ENCODE measurements at places on chromosomes 4 and X.
A peak's percentile ranks its signal among the peaks of the same experiment; 100 is the strongest.

GRCh38 chr4:123300222-123301039 lies 96.2 kb upstream of the SPRY1 start:
- no peak for DNase-seq

- DNase-seq, result no peak
Observed at GRCh38 chr4:15451181-15451865, 18.4 kb upstream of the CC2D2A start.

- no peak for DNase-seq
Observed at GRCh38 chrX:118632862-118633261, 94.5 kb upstream of the IL13RA1 start.

DNA sequence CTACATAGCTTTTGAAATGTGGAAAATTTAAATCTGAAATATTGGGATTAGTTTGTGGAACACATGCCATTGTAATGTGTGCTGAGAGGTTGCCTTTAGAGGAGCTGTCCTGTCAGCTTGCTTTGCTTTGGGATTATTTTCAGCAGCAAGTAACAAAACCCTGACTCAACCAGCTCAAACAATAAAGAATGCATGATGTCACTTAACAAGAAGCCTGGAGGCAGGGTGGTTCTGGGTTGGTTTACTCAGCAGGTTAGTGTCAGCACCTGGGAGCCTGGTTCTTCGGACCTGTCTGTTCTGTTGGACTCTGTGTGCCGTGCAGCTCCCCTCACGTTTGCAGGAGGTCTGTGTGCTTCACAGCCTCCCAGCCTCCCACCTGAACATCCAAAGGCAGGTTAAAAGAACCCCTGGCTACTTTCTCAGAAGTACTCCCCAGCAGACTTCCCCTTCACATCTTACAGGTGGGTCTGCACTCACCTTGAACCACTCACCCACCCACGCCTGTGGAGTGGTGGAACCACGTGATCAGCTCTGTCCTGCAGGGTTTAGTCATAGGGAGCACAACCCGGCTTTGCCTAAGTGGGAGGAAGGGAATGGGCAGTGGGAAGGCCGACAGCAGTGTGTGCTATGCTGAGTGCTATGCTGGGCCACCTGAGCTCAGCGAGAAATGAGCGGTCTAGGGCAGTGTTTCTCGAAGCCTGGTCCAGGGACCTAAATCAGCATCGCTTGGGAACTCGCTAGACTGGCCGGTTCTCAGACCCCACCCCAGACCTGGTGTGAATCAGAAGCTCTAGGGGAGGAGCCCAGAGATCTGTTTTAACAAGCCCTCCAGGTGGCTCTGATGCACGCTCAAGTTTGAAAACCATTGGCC lies 20.4 kb downstream of the TMEM131L start:
- no peak for DNase-seq

DNA sequence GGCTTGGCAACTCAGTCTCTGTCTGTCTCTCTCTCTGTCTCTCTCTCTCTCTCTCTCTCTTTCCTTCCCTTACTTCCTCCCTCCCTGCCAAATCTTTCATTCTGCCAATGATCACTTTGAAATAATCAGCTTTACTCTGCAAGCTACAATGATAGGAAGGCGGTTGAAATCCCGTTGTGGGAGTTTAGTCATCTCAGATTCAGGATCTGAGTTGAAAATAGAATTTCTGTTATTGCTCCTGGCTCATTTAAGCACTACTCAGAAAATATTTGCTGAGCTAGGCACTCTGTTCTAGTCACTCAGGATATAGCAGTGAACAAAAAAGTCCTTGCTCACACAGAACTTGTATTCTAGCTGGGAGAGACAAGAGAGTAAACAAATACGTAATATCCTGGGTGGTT lies 56.3 kb upstream of the DCTD start:
- DNase-seq, result no peak

- no peak for DNase-seq
Observed at GRCh38 chr4:172813359-172813923, 355.2 kb upstream of the GALNT7 start.

- no peak for DNase-seq
Observed at GRCh38 chrX:115067812-115068211, 50.4 kb upstream of the IL13RA2 start.

- no peak for DNase-seq
Observed at GRCh38 chr4:121375262-121375661, 5.6 kb downstream of the QRFPR start.

- DNase-seq, result no peak
Observed at GRCh38 chrX:101383679-101384205, 2.2 kb downstream of the BTK start.

GRCh38 chr4:7703688-7704087 lies 236.0 kb downstream of the AFAP1 start:
- no peak for DNase-seq

DNA sequence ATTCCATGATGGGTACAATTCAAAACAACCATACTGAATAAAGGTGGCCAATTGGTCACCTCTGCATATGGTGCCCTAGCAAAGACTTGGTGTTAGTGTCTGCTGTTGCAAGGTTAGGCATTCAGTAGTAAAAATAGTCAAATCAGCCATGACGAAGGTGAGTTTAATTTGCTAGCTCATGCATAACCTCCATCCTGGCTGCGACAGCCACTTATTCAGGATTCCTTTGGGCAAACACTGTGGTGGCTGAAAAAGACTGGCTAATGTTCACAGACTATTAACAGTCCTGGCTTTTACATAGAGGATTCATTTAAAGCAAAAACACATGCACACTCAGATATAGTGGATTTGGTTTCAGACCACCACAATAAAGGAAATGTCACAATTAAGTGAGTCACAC lies 34.8 kb upstream of the MAP9 start:
- no peak for DNase-seq

GRCh38 chrX:134626434-134626833 lies 31.8 kb downstream of the PLAC1 start:
- DNase-seq, result no peak

DNA sequence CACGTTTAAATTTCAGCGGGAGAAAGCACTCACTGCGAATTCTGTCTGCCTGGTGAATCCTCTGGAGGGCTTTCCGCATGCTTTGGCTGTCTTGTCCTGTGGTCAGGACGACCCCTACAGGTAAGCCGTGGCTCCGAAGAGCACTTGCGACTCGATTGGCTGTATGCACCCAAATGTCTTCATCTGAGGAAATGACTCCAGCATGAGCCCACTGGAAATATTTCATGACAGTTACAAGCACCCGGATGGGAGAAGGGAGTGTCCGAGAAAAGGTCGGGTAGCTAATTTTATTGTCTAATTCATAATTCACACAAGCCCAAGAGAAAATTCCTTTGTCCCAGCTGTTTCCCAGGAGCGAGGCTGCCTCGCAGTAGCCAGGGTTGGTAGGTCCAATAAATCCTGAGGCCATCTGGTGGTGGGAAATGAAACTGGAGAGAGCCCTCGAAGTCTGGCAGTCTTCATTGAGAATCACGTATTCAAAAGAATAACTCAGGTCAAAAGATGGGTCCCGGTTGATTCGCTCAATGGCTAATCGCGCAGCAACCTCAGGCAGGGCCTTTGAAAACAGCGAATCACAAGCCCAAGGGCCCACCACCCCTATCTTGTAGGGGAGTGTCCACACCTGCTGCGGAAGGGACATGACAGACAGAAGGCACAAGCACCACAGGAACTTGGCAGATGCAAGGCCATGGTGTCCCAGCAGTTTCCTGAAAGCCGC lies 6.6 kb downstream of the GUCY2F start:
- no peak for DNase-seq

DNA sequence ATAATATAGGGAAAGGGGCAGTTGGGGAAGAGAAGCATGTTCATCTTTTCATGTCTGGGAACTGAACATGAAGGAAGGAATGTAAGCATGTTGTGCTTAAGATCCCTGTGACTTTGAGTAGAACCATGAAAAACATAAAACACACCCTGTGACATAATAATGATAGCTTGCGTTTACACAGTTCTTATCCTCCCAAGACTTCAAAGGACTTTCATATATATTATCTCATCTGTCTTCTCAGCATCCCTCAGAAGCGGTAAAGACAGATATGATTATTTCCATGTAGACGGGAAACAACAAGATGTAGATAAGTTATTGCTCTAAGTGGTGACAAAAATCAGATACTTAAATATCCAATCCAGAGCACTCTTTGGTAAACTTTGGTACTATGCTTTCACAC lies 3.3 kb upstream of the SH3RF1 start:
- no peak for DNase-seq

GRCh38 chrX:38175139-38175538 lies 45.5 kb downstream of the SRPX start:
- no peak for DNase-seq

- DNase-seq, result no peak
Observed at GRCh38 chr4:2651998-2652397, 104.1 kb downstream of the TNIP2 start.

DNA sequence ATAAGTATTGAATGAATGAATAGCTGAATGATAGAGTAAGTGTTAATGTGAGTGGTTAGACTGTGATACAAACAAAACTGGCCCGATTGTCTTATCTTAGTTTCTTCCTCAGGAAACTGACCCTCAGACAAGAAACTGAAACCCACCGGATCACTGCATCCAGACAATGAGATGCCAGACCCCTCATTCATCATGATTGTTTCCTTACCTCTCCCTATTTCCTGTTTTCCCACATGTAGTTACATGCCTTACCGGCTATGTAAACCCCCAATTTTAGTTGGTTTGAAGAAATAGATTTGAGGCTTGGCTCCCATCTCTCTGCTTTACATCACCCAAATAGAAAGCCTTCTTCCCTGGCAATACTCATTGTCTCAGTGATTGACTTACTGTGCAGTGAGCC lies 218.9 kb upstream of the PPP1R2C start:
- DNase-seq, result no peak

DNA sequence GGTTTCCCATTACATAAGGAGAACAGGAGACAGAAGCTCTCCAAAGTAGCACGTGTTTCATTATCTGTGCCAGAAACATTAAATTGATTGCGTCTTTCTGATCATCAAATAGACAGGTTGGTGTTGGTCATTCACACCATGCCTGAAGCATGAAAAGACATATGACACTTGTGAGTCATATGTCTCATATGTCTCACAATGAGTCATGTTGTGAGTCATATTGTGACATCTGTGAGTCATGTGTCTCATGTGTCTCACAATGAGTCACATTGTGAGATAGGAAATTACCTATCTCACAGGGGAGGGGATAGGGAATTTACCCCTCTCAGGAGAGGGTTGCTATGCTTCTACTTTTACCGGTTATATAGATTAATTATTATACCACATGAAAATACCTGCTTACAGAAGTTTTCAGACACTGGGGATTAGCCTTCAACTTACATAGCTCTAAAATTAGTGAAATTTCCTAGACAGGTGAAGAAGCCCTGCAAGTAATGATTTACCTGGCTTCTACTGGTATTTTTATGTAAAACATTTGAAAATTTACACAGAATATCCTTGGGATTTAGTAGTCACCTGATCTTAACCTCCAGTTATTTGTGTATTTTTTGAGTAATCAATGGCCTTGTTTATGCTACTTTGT lies 80.8 kb downstream of the NPFFR2 start:
- no peak for DNase-seq

DNA sequence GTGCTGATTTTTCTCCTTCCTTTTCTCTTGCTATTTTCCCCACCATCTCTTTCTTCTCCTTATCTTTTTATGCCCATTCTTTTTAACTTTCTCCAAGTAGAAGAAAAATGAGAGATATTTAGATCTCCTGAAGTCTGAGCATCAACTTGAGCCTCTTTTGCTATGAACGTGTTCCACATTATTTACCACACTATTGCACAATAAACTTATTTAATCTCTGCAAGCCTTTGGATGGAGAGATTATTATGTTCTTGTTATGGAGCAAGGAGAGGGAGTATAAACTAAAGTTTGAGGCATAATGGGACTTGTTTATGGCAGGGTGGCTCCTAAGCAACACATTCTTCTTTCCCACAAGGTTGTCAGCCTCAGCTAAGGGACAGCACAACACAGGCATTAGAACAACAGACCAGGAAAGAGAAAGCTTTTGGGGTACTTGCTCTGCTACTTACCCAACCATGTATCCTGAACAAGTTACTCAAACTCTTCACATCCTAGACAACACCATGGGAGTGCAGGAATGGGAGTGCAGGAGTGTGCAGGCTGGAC lies 365.5 kb upstream of the BOD1L1 start:
- no peak for DNase-seq

- no peak for DNase-seq
Observed at GRCh38 chr4:24489870-24490269, 94.5 kb downstream of the DHX15 start.

DNA sequence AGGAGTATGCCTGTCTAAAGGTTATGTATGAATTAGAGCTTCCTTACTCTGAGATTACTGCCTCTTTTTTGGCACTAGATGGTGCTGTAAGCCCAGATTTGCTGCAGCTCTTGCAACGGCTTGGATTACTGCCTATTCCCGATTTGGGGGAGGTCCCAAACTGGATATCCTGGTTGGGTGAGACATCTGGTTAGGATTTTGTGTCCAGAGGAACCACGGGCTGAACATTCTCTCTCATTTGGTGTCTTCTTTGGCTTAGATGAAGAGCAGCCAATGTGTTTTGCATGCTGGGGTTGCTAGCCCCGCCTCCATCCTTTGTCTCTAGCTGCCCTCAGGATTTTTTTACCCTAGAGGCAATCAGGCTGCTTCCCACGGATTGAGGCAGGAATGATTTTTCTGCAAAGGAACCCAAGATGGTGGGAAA lies 31.9 kb downstream of the F8A1 start:
- DNase-seq, result peak; percentile 55

GRCh38 chr4:1766106-1767060 lies 26.7 kb upstream of the FGFR3 start:
- DNase-seq, result no peak

DNA sequence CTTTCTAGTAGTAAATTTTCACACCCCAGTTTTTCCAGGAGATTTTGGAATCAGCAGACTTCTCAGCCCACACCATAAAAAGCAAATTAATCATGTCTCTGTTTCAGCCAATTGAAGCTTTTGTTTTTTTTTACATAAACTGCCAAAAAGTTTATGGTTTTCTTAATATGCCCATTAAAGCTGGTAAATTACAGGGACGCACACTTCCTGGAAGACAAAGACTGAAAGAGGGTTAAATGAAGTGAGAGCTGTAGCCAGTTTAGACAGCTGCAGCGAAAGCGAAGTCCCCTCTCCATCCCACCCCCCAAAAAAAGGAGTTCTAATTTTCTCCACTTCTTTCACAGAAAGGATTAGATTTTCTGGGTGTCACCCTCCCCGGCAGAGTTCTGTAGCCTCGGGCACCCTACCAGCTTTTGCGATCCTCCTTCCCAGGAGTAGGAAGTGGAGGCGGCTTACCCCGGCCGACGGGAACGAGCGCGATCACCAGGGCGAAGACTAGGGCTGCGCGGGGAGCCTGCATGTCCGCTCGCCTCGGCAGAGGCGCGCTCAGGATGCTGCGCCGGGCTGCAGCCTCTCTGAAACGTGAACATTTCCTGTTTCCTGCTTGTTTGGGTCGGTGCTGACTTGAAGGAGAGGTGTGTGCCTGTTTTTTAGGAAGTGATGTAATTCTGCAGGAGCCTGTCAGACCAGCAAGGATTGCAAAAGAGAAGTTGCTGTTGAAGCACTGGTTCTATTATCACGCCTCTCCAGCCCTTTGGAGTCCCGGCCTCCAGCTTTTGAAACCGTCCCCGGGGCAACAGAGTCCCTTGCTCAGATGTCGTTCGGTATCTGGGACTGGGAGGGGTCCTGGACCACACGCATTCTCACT lies at the start of gene TMEM154:
TSS of gene TMEM154 (minus strand) at position 584 of the 868 bp plus-strand sequence. CDS start at position 520, 64 bp downstream.
- DNase-seq, result no peak

All from SK-N-MC (cell line).